ENCODE measurements at places on chromosomes 7 and 10. TPM values are rescaled to one million over a fixed set of nuclear protein-coding genes. Genes with fewer than 3 reads are reported as not detected.

Gene STN1
- 28.1 TPM for total RNA-seq

Gene GIMAP1
- not detected for total RNA-seq

Gene SDK1
- total RNA-seq, result 3.9 TPM

Gene MTURN
- 21.1 TPM for total RNA-seq

Gene C7orf33
- total RNA-seq, result not detected

Gene SPDYE8
- total RNA-seq, result not detected

Gene SPDYE1
- not detected for total RNA-seq

Gene SLC26A5
- total RNA-seq, result not detected

Gene METTL27
- total RNA-seq, result 1.5 TPM

Gene VPS37D
- 12.2 TPM for total RNA-seq

Gene STEAP4
- 2.3 TPM for total RNA-seq

Gene APBB1IP
- total RNA-seq, result 0.07 TPM

Gene CDK5
- total RNA-seq, result 21.5 TPM

Gene RNLS
- 25.9 TPM for total RNA-seq

Gene MRC1
- 0.29 TPM for total RNA-seq

Gene KNDC1
- 0.13 TPM for total RNA-seq

Gene CACNB2
- 0.21 TPM for total RNA-seq

Gene PRR15
- 16.2 TPM for total RNA-seq

Gene DYNC1I1
- 0.14 TPM for total RNA-seq

Gene SFTPA1
- total RNA-seq, result not detected

Gene TUBAL3
- total RNA-seq, result 0.34 TPM

Gene KEL
- total RNA-seq, result not detected

Gene PDK4
- total RNA-seq, result 0.42 TPM

Gene CYCS
- 71.3 TPM for total RNA-seq

Gene CNPY1
- total RNA-seq, result not detected

Gene AKR1C8
- total RNA-seq, result 0.21 TPM

Gene ZNF488
- 0.29 TPM for total RNA-seq

Gene PMS2
- 22.6 TPM for total RNA-seq

Gene ASCC1
- 38.6 TPM for total RNA-seq
